Activated CD4-positive, alpha-beta T cell treated with anti-CD3 and anti-CD28 coated beads, Interleukin-2, amount 10 ng/mL, durations not matched to agents 7 days and 5 days (primary cell): ENCODE measurements at places on chromosomes 3 and 15. TPM values are rescaled to one million over a fixed set of nuclear protein-coding genes. Genes with fewer than 3 reads are reported as not detected.

GHSR gene
- not detected for total RNA-seq

PATL2 gene
- 20.5 TPM for total RNA-seq

C3orf85 gene
- total RNA-seq, result not detected

STXBP5L gene
- not detected for total RNA-seq

BNC1 gene
- not detected for total RNA-seq

P2RY13 gene
- not detected for total RNA-seq

ALG1L2 gene
- total RNA-seq, result 0.96 TPM

ALS2CL gene
- total RNA-seq, result 15.5 TPM

SCAANT1 gene
- total RNA-seq, result not detected

IDH3A gene
- total RNA-seq, result 65.1 TPM

SLC22A14 gene
- not detected for total RNA-seq

PSTPIP1 gene
- 135 TPM for total RNA-seq

PLA2G4E gene
- not detected for total RNA-seq
